Camera-type eye (tissue), 1 donor: ENCODE measurements at places on chromosomes 2 and 18. TPM values are rescaled to one million over a fixed set of nuclear protein-coding genes. Genes with fewer than 3 reads are reported as not detected.

The RPIA gene
- 17.0 TPM for total RNA-seq

The ASB18 gene
- not detected for total RNA-seq

The ADAM17 gene
- total RNA-seq, result 49.6 TPM

The CPO gene
- total RNA-seq, result not detected

The TLX2 gene
- 0.93 TPM for total RNA-seq

The C1QL2 gene
- total RNA-seq, result 4.1 TPM

The CAPN10 gene
- 31.4 TPM for total RNA-seq

The TRIB2 gene
- 195 TPM for total RNA-seq

The PDK1 gene
- 46.2 TPM for total RNA-seq

The EVA1A gene
- total RNA-seq, result 13.2 TPM

The UGT1A8 gene
- total RNA-seq, result not detected

The DCC gene
- total RNA-seq, result 10.0 TPM

The NPAS2 gene
- total RNA-seq, result 9.5 TPM
